Non-pigmented ciliary epithelial cell (primary cell): ENCODE measurements at places on chromosomes 1 and 21.

GRCh38 chr1:156226116-156226538 lies 13.3 kb downstream of the PMF1 start:
- no peak for DNase-seq

GRCh38 chr1:211603191-211603701 lies 24.3 kb upstream of the SLC30A1 start:
- no peak for DNase-seq

DNA sequence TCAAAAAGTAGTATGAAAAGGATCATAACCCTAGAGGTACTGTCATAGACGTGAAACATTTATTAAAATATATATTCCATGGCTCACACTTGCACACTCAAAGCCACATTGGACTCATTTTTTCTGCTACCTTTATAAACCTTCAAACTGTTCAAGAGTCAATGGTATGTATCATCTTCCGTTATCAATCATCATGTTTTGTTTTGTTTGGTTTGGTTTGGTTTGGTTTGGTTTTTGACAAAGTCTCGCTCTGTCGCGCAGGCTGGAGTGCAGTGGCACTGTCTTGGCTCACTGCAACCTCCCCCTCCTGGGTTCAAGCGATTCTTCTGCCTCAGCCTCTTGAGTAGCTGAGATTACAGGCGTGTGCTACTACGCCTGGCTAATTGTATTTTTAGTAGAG lies 1.8 kb downstream of the IFNAR2 start:
- DNase-seq = no peak

- DNase-seq = no peak
These were observed 18.6 kb downstream of the LURAP1 start for GRCh38 chr1:46221749-46222148.

DNA sequence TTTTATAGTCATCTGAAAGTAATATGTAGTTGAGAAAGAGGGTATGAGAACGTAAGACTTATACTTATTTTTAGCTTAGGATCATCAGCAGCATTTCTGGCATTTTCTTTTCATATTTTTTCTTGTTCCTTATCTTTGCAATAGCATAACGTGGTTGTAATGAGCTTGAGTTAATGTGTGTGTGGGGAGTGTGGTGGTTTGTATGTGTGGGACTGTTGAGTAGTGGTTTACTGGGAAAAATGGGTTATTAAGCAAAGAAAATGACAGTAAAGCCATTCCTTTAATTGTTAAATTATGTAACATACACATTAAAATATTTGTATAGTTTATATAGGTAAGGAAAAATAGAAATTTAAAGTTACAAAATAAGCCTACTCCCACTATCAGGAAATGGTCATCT lies 15.2 kb downstream of the PIP5K1A start:
- DNase-seq = no peak

DNA sequence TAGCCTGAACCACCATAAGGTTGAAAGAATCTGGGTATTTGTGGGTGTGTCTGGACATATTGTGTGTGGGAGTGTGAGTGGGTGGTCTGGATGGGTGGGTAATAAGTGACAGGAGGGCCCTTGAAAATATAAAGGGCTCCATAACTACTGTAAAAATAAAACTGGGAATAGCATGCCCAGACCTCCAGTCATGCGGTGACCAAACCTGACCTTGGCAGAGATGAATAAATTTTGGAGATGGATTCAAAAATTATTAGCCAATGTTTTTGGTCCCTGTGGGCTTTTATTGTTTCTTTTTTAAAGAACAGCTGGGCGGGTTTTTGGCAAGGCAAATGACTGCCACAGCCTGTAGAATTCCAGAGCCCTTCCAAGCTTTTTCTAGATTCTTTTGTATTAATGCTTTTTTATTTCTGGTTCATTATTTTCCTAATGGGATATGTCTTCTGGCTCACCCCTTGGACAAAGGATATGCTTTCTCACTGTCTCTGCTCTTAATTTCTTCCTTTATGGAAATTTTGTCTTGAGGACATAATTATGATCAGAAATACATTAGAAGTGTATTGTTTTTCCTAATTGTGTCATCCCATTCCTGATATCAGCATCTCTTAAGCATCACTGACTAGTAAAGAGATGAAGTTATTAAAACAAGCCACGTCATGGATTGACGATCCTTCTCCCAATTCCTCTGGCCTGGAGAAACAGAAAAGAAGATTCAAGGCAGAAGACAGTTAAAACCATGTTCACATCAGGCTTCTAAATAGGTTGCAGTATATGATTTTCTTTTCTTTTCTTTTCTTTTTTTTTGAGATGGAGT lies 69.5 kb downstream of the NTMT2 start:
- DNase-seq = no peak

DNA sequence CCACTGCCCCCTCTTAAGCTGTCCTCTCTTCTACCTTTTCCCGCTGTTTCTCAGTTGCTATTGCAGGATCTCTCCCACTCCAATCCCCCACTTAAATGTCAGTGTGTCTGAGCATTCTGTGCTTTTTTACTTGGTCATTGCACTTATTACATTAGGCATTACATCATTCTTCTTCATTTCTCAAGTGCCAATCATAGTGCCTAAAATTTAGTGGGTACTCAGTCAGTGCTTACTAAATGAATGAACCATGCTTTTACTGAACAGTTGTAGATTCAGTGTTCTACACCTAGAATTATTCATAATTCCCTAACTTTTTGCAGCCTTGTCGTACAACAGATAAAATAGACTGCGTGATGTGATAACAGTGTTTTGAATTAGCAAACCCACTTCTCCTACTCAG lies 19.4 kb downstream of the ARMH1 start:
- DNase-seq = no peak

DNA sequence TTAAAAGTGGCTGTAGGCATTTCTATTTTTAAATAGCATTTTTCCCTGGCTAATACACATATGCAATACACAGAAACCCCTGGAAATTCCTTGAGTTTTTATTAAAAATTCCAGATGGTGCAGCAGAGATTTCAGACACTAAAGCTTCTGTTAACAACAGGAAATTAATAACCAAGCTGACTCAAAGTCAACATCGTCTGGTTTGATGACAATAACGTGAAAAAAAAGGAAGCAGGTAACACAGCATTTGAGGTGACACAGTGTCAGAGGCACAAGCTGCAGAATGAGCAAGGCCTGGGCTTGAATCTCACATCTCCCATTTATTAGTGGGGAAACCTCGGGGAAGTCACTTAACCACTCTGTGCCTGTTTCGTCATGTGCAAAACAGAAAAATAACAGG lies 64.6 kb upstream of the GJB5 start:
- DNase-seq = no peak

DNA sequence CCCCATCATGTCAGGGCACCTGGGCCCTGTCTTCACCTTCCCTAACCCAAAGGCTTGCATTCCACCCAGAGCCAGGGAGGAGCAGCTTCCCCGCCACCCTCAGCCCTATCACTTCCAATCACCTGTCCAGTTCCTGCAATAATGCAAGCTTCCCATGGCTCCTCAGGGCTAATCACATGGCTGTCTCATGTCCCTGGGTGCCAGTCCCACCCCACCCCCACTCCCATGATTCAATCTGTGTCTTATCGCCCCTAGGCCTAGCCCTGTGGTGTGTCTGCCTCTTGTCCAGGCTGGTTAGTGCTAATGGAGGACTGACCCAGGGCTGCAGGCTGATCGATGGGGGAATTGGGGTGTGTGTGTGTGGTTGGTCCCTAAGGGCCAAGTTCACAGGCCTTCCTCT lies 11.0 kb upstream of the PEAR1 start:
- DNase-seq = no peak

DNA sequence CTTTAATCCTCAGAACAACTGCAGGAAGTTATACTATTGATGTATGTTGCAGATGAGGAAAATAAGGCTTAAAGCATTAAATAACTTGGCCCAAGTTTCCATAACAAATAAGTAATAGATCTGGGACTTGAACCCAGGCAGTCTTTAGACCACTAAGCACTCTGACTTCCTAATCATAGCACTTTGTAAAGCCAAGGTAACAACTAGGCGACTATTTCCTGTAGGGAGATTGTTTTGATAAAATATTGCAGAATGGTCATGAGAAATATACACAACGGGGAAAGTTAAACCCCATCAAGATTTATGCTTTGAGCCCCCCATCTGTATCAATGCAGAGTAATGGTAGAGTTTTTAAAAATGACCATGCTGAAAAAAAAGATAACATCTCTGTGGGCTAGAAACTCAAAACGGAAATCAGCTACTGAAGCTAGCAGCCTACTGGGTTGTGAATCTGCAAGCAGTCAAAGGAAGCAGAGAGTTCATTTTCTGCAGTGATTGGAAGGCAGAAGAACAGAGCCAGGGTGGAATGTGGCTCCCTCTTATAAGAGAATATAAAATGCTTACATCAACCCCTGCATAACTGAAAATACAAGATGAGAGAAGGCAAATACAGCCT lies 111.2 kb upstream of the OLIG2 start:
- DNase-seq = no peak

DNA sequence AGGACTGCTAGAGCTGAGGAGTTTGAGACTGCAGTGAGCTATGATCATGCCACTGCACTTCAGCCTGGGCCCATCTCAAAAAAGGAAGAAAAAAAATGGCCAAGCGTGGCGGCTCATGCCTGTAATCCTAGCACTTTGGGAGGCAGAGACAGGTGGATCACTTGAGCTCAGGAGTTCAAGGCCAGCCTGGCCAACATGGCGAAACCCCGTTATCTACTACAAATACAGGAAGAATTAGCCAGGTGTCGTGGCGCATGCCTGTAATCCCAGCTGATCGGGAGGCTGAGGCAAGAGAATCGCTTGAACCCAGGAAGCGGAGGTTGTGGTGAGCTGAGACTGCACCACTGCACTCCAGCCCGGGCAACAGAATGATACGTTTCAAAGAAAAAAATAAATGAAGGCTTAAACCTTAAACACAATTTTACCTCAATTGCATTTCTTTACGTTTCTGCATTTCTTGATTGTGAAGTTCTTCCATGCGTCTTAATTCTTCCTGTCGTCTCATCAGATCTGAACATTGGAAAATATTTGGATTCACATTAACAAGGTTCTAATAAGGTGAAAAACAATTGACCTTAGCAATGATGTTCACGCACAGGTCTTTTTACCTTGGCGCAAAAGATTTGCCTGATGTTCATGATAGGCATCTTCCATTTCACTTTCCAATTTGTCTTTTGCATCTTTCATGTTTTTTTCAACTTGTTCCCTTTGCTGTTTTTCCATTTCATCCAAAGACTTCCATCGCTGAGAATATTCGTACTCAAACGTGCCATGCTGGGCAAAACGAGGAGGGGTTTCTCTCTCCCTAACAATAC lies 4.2 kb downstream of the SFPQ start:
- DNase-seq = no peak
